SJSA1 (cell line): ENCODE measurements at places on chromosomes 13 and 19. TPM values are rescaled to one million over a fixed set of nuclear protein-coding genes. Genes with fewer than 3 reads are reported as not detected.

DNA sequence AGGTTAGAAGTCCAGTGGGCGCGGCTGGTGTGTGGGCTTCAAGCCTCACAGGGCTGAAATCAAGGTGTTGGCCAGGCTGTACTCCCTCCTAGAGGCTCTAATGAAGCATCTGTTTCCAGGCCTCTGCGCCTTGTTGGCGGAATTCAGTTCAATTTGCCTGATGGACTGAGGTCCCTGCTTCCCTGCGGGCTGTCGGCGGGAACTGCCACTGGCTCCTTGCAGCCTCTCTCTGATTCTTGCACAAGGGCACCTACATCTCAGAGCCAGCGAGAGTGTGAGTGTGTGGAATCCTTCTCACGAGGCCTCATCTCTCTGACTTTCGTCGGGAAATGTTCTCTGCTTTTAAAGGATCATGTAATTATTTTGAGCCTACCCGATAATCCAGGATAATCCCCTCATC is 128.6 kb downstream of the DLEU7 start:
- DNase-seq, result no peak

GRCh38 chr13:110269509-110270185 is 37.3 kb downstream of the COL4A1 start:
- peak; percentile 40 for DNase-seq

- DNase-seq, result no peak
Observed at GRCh38 chr19:45500918-45501729, 2.9 kb downstream of the PPM1N start.

GRCh38 chr13:63307228-63307627 is 1891.6 kb upstream of the PCDH20 start:
- DNase-seq, result no peak

DNA sequence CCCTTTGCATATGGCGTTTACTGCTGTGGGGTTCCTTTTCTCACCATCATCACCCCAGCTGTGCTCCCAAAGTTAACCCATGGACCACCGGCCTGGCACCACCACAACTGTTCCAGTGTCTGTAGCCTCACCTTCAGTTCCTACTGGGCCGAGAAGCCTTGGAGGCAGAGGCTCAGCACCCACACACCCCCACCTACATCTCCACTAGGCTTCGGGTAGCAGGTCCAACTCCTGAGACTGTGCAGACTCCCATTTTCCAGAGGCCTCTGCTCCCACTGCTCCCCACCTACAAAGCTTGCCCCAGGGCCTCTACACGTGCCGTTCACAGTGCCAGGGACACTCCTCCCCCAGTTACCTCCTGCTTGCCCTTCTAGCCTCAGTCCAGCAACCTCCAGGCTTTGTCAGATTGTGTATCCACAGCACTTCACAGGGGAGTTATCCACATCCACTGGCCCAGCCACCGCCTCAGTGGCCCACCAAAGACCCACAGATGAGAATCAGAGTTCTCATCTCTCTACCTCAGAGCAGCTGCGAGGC is 14.1 kb downstream of the SLC27A5 start:
- DNase-seq, result no peak

GRCh38 chr13:73428706-73429105 is 369.9 kb downstream of the KLF5 start:
- no peak for DNase-seq

DNA sequence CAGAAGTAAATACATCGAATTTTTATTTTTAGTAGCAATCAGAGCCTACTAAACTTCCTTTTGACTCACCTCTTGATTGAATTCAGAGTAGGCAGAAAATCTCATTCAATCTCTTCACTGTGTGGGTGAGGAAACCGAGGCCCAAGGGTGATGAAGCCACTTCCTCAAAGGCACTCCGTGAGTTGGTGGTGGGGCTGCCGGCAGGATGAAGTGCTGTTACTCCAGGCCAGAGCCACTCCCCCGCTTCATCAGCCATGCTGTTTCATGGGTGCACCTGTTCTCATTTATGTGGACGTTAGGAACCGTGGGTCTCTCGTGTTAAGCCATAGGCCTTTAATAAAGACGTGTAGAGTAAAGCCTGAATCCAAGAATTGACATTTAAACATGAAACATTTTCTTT is 13.2 kb downstream of the ING1 start:
- no peak for DNase-seq

GRCh38 chr13:93589788-93590187 is 363.2 kb downstream of the GPC6 start:
- DNase-seq, result no peak

DNA sequence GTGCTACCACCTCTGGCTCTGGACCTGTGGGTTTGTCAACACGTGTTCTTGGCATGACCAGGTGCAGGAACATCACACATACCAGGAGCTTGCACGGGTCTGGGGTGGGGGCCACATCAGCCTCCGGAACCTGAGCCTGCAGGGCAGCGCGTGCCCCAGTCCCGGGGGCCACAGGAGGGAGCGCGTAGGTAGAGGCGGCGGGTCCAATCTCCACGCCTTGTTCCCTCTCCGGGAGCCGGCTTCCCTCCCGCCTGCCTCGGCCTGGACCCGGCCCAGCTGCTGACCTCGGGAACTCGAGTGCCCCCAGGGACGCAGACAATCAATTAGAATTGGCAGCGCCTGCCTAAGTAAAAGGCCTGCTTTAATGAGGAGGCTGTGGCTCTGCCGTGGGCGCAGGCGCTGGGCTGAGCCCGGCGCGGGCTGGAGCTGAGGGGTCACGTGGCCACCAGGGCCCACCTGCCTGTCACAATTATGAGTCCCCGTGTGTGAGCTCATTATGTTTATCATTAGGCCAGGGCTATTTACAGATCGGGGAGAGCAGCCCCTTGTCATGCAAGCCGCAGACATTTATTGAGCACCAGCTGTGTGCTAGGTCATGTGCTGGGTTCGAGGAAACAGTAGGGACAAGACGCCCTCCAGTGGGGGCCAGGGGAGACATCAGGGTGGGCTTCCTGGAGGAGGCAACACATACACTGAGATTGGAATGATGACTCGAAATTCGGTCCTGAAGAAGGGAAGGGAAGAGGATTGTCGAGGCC is 32.2 kb upstream of the TNFAIP8L1 start:
- DNase-seq, result no peak

- no peak for DNase-seq
Observed at GRCh38 chr13:97464561-97464960, 30.6 kb downstream of the RAP2A start.

- DNase-seq, result no peak
Observed at GRCh38 chr19:19259741-19260140, 13.4 kb downstream of the TM6SF2 start.

GRCh38 chr13:100394005-100394695 is 194.4 kb downstream of the GGACT start:
- DNase-seq, result peak; percentile 85

DNA sequence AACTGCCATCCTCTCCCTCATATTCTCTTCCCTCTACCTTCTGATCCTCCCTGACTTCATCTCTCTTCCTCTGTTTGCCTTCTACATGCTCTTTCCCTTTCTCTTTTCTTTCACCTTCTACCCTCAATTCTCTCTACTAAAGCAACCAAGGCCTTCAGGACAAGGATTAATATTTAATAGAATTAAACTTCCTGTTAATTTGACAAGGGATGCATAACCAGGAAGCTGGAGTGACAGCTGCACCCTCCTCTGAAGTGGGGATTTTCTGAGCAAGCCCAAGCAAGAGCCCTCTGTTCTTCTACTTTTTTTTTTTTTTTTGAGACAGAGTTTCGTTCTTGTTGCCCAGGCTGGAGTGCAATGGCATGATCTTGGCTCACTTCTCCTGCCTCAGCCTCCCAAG is 63.4 kb upstream of the MED4 start:
- DNase-seq, result no peak

GRCh38 chr13:79709471-79709870 is 228.5 kb downstream of the NDFIP2 start:
- DNase-seq, result no peak

GRCh38 chr19:39874404-39874803 is 28.2 kb upstream of the FBL start:
- DNase-seq, result no peak

DNA sequence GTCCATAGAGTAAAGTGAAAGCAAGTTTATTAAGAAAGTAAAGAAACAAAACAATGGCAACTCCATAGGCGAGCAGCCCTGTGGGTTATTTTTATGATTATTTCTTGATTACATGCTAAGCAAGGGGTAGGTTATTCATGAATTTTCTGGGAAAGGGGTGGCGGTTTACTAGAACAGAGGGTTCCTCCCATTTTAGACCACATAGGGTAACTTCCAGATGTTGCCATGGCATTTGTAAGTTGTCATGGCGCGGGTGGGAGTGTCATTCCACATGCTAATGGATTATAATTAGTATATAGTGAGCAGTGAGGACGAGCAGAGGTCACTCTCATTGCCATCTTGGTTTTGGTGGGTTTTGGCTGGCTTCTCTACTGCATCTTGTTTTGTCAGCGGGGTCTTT is 8.4 kb upstream of the DCUN1D2 start:
- DNase-seq, result no peak

DNA sequence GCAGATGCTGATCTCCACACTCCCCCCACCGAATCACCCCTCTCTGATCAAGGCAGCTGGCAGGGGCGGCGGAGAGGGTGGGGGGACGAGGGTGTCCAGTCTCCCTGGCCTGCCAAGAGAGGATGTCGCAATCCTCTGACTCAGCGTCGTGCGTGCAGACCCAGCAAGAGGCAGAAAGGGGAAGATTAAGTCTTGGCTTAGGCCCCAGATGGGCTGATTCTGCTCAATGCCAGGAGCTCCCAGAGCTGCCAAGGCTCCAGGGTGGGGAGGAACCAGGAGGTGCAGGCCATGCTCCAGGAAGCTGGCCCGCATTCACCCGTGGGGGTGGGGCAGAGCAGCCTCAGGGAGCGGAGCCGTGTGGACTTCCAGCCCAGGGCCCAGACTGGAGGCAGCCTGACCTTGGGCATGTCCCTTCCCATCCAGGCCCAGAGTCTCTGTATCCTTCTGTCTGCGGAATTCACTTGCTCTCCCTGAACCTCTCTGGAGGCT is 6.6 kb upstream of the BCL3 start:
- DNase-seq, result peak; percentile 97

GRCh38 chr19:17757125-17757524 is 5.8 kb downstream of the FCHO1 start:
- DNase-seq, result no peak

DNA sequence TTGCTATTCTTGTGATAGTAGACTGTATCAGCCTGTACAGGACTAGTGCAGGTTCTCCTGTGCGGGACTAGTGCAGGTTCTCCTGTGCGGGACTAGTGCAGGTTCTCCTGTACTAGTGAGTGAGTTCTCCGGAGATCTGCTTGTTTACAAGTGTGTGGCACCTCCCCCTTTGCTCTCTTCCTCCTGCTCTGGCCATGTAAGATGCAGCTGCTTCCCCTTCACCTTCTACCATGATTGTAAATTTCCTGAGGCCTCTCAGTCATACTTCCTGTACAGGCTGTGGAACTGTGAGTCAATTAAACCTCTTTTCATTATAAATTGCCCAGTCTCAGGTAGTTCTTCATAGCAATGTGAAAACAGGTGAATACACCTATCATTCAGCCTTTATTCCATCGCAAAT is 289.6 kb downstream of the TEX29 start:
- peak; percentile 35 for DNase-seq

DNA sequence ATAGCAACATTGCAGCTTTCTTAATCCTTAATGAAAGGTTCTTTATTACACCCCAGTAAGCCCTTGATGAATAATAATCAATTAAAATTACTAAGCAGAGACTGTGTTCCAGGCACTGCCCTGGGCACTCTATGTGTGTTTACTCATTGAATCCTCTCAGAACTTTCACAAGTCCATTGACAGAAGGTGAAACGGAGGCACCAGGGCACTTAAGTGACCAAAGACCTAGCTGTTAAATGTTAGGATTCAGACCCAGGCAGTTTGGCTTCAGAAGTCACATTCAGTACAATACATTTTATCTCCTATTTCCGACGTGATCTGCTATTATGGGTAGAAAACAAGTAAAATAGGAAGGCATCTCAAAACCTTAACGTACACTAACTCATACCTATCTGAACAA is 2.7 kb downstream of the GPR183 start:
- no peak for DNase-seq

Gene SULT2A1
- total RNA-seq, result not detected in 2 replicates

Gene KLK5
- not detected in 2 replicates for total RNA-seq

Gene EXOC3L2
- total RNA-seq, result 0.05 TPM in 1 of 2 replicates, not detected in the other

Gene NCCRP1
- total RNA-seq, result not detected in 2 replicates

Gene ERCC2
- 45.8 and 63.4 TPM in 2 replicates for total RNA-seq

Gene LCP1
- 49.3 and 73.0 TPM in 2 replicates for total RNA-seq

Gene DOCK6
- total RNA-seq, result 2.0 and 7.9 TPM in 2 replicates

Gene DPF1
- total RNA-seq, result 10.5 and 10.6 TPM in 2 replicates

Gene C19orf67
- not detected in 2 replicates for total RNA-seq

Gene ZNF317
- total RNA-seq, result 8.1 and 17.7 TPM in 2 replicates
